ENCODE measurements at places on chromosomes 3 and 15. TPM values are rescaled to one million over a fixed set of nuclear protein-coding genes. Genes with fewer than 3 reads are reported as not detected.
A peak's percentile ranks its signal among the peaks of the same experiment; 100 is the strongest.

DNA sequence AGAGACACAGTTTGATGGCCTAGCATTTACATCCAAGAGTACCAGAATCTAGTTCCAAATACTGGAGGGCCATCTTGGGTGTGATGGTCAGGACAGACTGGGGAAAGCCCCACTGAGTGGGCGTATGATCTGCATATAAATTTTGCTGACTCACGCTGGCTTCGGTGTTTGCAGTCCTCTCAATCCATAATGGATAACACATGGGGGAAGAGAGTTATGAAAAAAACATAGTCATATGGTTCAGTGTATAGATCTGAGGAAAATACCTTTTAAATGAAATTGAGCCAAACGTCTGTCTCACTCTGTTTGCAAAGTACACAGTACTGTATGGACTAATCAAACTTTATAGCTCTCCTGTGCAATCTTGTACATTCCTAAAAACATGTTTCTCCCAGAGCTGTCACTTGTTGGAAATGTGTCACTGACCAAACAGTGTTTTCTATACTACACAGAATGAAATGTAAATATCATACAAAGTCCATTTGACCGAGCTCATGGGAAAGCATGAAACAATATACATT, 125.3 kb upstream of the THBS1 start:
- H3K4me3 ChIP-seq = no peak overlapping the region
- no peaks in the 10 kb centered on the region for H3K27me3 ChIP-seq
- no peak for DNase-seq
- H3K27ac ChIP-seq = no peak overlapping the region

DNA sequence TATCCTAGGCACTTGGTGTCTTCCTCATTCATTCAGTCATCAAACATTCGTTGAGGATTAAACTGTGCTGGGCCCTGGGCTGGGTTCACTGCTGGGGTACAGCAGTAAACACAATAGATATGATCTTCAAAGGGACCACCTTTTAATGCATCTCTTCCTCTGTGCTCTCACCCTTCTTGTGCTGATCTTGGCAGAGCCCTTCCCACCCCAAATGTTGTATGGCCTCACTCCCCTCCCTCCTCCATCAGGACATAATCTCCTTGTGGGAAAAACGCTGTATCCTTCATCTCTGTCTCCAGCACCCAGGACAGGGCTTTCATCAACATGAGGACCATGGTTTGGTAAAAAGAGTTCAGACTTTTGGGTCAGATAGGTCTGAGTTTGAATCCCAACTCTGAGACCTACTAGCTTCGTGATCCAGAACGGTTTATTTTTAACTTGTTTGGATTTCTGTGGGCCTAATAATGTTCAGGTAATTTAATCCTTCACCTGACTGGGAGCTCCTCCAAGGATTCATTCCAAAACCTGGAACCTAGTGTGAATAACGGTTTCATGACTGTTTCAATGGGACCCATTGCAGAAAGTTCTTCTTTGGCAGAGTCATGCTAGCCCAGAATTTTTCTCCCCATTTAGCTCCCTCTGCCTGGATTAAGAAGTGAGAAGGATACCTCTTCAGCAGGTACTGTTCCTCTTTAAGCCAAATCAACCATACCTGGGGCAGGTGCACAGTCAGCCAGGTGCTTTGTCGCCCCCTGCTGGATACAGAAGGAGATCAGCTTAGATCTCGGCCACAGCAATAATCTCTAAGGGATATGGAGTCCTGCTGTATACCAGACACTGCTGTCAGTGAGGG, 5.2 kb upstream of the WNT7A start:
- no peak overlapping the region for H3K4me3 ChIP-seq
- H3K27ac ChIP-seq = no peak overlapping the region
- no peaks in the 10 kb centered on the region for H3K36me3 ChIP-seq
- DNase-seq = no peak
- no peaks in the 10 kb centered on the region for H3K27me3 ChIP-seq

DNA sequence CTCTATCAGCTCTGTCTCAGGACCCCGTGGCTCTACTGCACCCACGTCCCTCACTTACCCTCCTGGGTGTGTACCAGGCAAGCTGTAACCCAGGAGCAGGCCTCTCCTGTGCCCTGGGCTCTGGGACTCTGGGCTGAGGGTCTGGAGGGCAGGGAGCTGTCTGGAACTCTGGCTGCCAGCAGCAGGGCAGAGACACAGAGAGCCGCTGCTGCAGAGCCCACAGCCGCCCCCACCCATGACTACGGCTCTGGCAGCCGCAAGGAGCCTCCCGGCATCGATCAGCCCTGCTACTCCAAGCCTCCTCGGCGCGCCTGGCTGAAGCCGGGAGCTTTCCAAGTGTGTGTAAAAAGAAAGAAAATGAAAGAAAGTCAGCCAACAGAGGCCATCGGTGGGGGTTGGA, 103.7 kb upstream of the ATP2B2 start:
- no peaks in the 10 kb centered on the region for H3K27me3 ChIP-seq
- H3K27ac ChIP-seq = no peak overlapping the region
- no peaks in the 10 kb centered on the region for H3K36me3 ChIP-seq
- no peak overlapping the region for H3K4me3 ChIP-seq
- no peak for DNase-seq

- H3K4me3 ChIP-seq = no peak overlapping the region
- no peaks in the 10 kb centered on the region for H3K27me3 ChIP-seq
- H3K36me3 ChIP-seq = no peaks in the 10 kb centered on the region
- DNase-seq = no peak
Measured at GRCh38 chr3:131444180-131444579, 58.6 kb downstream of the MRPL3 start.

DNA sequence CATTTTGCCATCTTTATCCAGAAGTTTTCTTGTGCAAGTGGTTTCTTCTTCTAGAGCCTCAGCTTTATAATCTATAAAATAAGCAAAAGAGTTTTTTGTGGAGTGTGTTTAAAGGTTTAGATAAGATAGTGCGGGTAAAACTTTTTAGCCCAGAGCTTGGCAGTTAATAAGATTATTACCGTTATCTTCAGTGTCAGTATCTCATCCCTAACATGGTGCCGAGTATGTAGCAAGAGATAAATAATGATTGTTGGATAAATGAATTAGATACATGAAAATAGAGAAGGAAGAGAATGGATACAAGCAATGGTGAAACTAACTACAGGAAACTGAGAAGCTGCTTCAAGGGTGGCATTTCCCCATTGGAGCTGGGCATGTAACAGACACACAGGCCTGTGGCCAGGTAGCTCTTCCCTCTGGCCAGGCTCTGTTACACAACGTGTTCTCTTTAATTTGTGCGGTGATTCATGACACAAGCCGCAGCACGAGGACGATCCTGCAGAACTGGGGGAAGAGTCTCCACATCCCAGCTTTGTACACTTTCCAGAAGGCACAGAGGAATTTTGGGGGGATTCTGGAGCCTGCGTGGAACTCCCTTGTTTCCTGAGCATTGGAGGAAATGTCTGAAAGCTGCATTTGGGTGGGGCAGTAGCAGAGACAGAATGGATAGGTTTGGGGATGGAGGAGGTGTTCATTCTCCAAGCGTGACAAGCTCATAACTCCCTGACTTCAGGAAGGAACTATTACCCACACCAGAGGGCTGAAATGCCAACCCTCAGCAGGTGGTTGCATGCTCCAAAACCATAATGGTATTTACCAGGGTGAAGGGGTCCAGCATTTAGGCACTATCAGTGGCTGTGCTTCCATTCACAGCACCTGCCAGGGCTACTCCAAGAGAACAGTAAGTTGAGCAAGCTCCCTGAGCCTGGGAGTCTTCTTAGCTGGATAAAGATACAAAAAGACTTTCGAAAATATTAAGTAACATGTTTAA, 14.2 kb upstream of the ST6GAL1 start:
- H3K27ac ChIP-seq = no peak overlapping the region
- no peaks in the 10 kb centered on the region for H3K36me3 ChIP-seq
- H3K4me3 ChIP-seq = no peak overlapping the region
- no peaks in the 10 kb centered on the region for H3K27me3 ChIP-seq
- no peak for DNase-seq

DNA sequence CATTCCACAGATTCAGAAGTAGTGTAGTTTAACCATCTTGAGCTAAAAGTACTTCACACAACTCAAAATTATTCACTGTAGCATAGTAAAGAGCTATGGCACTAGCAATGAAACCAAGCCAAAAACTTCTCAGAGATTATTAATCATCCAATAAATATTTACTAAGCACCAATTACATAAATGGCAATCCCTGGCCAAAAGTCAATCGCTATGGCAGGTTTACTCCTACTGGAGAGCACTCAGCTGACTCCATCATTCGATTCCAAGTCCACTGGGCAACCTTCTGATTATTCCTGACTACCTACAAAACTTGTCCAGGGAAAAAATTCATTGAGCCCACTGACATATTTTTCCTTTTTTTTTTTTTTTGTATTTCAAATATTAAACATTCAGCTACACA, 23.9 kb downstream of the ATP13A3 start:
- DNase-seq = no peak
- no peaks in the 10 kb centered on the region for H3K27me3 ChIP-seq
- no peak overlapping the region for H3K4me3 ChIP-seq
- H3K27ac ChIP-seq = no peak overlapping the region
- H3K4me1 ChIP-seq = peaks cover 12% of the 10 kb centered on the region

GRCh38 chr3:137760341-137761098, 3.6 kb upstream of the SOX14 start:
- H3K4me1 ChIP-seq = no peaks in the 10 kb centered on the region
- no peaks in the 10 kb centered on the region for H3K27me3 ChIP-seq
- H3K27ac ChIP-seq = no peak overlapping the region
- H3K4me3 ChIP-seq = no peak overlapping the region
- no peaks in the 10 kb centered on the region for H3K36me3 ChIP-seq

GRCh38 chr15:97319291-97319690, 641.2 kb upstream of the ARRDC4 start:
- no peaks in the 10 kb centered on the region for H3K4me1 ChIP-seq
- no peaks in the 10 kb centered on the region for H3K36me3 ChIP-seq
- no peaks in the 10 kb centered on the region for H3K27me3 ChIP-seq
- no peak for DNase-seq
- H3K27ac ChIP-seq = no peak overlapping the region

GRCh38 chr15:40595219-40595618, 1.2 kb downstream of the KNL1 start:
- no peak for DNase-seq
- no peaks in the 10 kb centered on the region for H3K4me1 ChIP-seq

DNA sequence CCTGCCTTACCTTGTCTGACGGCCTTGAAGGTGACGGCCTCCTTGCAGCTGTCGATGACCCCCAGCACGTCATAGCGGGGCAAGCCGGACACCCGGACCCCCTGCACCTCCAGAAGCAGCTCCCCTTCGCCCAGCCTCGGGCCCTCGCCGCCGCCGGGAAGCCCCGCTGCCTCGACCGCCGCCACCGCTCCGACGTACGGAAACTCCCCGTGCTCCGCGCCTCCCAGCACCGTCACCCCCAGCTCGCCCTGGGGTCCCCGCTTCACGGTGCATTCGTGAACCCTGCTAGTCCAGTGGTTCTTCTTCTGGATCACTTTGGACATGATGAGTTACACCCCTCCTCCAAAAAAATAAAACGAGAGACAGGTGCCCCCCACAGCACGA, 740 bp downstream of the MAGI1 start:
- H3K4me1 ChIP-seq = peaks cover 9% of the 10 kb centered on the region
- H3K27ac ChIP-seq = peak overlapping the region; percentile 96
- no peaks in the 10 kb centered on the region for H3K36me3 ChIP-seq
- H3K27me3 ChIP-seq = no peaks in the 10 kb centered on the region
- peak overlapping the region; percentile 76 for H3K4me3 ChIP-seq
- DNase-seq = no peak

- DNase-seq = no peak
- H3K4me1 ChIP-seq = peaks cover 52% of the 10 kb centered on the region
- H3K4me3 ChIP-seq = no peak overlapping the region
- H3K27ac ChIP-seq = peak overlapping the region; percentile 79
Measured at GRCh38 chr15:71646767-71647486, 163.4 kb upstream of the NR2E3 start.

DNA sequence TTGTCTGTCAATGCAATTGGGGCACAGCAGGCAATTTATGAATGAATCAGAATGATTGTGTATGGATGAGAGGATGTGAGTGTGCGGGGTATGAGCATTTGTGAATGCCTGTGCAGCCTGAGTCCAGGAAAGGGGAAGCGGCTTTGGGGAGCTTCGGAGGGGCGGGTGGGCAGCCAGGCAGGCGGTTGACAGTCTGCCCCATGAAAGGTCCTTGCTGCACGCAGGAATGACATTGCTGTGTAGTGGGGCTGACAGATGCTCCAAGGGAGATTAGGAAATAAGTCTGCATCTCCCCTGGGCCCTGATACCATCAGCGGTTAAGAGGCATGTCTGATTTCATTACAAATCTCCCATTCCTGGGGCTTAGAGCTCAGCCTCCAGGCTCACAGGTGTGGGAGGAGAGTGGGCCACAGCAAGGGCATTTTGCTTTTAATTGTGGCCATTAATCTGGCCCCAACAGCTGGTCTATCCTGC, 26.4 kb upstream of the TSPAN3 start:
- no peak for DNase-seq
- H3K4me3 ChIP-seq = no peak overlapping the region
- H3K4me1 ChIP-seq = no peaks in the 10 kb centered on the region
- no peak overlapping the region for H3K27ac ChIP-seq
- no peaks in the 10 kb centered on the region for H3K27me3 ChIP-seq
- H3K36me3 ChIP-seq = no peaks in the 10 kb centered on the region

GRCh38 chr15:30953731-30954378, 37.6 kb downstream of the MTMR10 start:
- H3K4me1 ChIP-seq = no peaks in the 10 kb centered on the region
- H3K27me3 ChIP-seq = no peaks in the 10 kb centered on the region
- DNase-seq = no peak

DNA sequence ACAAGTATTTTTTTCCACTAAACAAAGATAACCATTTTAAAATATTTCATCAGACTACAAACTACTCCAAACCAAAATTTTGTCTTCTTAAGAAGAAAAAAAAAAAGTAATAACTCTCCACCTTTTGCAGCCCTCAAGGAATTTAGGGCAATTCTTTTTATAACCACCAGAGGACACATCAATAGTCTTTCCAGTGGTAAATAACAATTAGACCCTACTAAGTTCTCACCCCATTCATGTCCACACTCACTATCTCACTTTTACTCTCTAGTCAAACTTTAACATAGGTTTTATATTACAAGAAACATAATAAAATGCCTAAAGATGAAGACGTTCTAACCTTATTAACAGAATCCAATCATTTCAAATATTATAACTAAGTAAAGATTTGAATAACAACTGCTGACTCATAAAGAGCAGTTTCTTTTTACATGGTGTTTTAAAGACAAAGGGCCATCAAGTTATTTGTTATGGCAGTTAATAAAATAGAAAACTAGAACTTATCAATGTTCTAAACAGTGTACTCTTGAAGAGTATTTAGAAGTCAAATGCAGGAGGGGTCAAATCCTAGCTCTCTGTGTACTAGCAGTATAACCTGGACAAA, 33.0 kb downstream of the CCDC39 start:
- DNase-seq = no peak
- no peak overlapping the region for H3K4me3 ChIP-seq
- H3K4me1 ChIP-seq = no peaks in the 10 kb centered on the region
- no peaks in the 10 kb centered on the region for H3K36me3 ChIP-seq

The EID1 gene
- 227 TPM for total RNA-seq

The MYO1E gene
- total RNA-seq = 56.2 TPM

The XPC gene
- 49.2 TPM for total RNA-seq

The WDR72 gene
- total RNA-seq = 2.2 TPM

The GOLGA8R gene
- 11.9 TPM for total RNA-seq

The MTHFS gene
- total RNA-seq = 30.6 TPM

The OXTR gene
- 55.1 TPM for total RNA-seq

The LEKR1 gene
- total RNA-seq = 4.2 TPM

The SNTN gene
- not detected for total RNA-seq

The CLDN18 gene
- not detected for total RNA-seq

The CCR3 gene
- total RNA-seq = not detected

The NME9 gene
- total RNA-seq = not detected

The NIT2 gene
- 29.2 TPM for total RNA-seq

The ITPKA gene
- total RNA-seq = 4.4 TPM

The FRG2C gene
- total RNA-seq = not detected
